ENCODE measurements at places on chromosomes 12 and 14.

DNA sequence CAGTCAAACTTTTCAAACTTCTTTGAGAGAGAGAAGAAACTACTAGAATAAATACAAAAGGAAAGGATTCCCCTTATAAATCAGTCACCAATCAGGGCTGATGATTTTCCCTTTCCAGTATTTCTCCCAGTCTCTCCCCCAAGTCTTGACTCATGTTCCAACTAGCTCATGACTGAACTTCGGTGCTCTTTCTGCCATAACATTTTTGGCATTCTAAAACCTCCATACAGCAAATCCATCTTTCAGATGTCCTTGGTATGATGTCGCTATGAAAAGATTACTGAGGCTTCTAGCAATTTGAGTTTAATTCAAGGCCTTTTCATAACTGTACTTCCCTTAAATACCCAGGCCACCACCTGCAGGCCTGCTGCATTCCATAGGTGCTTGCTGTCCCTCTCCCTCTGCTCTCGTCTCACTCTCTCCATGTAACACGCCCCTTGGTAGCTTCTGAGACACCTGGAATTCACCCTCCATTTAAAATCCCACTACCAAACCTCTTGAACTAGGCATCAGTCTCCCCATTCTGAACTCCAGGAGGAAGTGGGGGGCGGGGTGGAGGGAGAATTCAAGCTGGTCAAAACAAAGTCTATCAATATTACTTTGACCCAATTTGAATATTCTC, 2.4 kb downstream of the PRKD1 start:
- no peak for DNase-seq

DNA sequence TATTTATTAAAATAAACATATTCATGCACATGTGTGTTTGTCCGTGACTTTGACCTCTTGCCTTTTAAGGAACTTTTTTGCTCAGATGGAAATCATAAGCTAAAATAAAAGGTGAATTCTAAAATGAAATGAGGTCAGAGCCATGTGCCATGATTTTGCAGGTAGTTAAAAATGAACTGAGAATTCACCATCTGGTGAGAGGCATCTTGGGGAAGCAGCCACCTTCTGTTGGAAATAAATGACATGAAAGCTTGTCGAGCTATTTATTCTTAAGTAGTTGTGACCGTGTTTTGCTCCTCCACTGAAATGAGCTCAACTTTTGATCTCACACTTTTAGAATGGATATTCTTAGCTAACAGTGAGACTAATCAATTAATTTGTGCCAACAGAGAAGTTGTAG, 56.8 kb upstream of the CNOT2 start:
- no peak for DNase-seq

GRCh38 chr14:49959822-49960408, 67.0 kb downstream of the ARF6 start:
- no peak for DNase-seq

GRCh38 chr12:103640831-103641230, 53.8 kb downstream of the STAB2 start:
- DNase-seq: no peak

DNA sequence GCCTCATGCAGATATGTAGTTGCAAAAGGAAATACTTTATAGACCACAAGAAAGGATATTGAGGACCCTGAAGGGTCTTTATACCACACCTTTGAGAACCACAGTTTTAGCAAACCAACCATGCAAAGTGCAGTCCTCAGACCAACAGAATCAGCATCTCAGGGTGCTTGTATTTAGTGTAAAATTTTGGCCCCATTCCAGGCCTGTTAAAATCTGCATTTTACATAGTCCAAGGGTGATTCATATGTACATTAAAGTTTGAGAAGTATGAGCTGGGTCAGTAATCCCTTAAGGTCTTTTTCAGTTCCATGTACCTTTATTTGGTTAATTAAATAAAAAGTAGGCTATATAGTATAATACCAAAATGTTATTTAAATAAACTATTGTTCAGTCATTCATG, 91.2 kb downstream of the WNK1 start:
- no peak for DNase-seq

DNA sequence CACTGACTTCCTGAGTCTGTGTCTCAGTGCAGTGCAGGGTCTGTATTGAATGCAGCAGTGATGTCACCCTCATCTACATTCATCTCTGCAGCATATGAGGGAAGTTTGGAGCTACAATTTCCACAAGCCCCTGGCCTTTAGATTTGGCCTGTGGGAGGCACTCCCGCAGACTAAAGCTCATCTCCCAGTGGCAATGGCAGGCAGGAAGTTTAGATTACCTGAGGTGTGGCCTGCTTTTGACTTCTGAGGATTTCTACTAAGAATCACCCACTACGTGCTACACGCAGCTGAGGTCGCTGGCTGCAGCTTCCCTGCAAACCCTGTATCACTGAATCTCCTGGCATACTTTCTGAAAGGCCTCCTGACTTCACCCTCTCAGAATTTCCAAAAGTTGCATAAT, 202.2 kb upstream of the PRKD1 start:
- DNase-seq: no peak

DNA sequence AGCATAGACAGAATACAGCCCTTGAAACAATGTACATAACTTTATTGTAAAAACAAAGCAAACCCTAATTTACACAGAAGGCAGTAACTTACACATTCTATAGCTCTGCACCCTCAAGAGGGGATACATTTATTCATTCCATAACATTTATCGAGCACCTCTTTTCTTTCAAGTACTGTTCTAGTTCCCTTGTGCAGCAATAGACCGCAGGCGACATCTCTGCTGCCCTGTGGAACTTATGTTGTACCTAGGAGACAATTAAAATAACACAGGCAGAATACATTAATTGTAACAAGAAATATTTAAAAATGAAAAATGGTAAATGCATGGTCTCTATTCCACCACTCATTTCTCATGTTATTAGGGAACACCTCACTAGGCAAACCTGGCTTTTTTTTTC, 1.4 kb upstream of the ARHGDIB start:
- DNase-seq: no peak

DNA sequence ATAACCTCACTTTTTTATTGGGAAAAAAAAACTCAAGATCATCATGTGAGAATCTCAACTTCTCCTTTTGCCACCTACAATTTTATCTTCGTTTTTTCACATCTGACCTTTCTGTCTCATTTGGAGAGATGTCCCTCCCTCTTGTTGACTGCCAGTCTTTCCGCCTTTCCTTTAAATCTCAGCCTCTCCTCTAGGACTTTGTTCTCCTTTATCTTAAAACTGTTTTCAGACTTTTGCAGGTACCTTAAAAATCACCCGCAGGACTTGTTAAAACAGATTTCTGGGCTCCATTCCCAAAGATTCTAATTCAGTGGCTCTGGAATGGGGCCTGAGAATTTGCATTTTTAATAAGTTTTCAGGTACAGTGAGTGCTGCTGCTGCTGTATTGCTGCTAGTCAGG, 223.2 kb downstream of the NTF3 start:
- DNase-seq: no peak

DNA sequence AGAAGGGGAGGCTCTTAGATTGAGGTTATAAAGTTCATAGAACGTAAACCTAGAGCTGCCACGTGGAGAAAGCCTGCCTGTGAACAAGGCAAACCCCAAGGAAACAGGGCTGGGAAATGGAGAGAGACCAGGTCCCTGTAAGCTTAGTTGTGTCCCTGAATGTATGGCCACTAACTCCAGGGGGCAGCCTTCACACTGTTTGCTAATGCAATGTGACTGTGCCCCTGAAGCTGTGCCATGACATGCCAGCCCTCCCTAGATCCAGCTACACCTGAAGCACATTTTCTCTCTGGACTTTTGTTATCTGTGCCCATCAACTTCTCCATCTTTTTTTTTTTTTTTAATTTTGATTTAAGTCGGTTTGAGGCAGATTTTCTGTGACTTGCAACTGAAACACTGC, 60.6 kb upstream of the TMCC3 start:
- DNase-seq: peak; percentile 5

DNA sequence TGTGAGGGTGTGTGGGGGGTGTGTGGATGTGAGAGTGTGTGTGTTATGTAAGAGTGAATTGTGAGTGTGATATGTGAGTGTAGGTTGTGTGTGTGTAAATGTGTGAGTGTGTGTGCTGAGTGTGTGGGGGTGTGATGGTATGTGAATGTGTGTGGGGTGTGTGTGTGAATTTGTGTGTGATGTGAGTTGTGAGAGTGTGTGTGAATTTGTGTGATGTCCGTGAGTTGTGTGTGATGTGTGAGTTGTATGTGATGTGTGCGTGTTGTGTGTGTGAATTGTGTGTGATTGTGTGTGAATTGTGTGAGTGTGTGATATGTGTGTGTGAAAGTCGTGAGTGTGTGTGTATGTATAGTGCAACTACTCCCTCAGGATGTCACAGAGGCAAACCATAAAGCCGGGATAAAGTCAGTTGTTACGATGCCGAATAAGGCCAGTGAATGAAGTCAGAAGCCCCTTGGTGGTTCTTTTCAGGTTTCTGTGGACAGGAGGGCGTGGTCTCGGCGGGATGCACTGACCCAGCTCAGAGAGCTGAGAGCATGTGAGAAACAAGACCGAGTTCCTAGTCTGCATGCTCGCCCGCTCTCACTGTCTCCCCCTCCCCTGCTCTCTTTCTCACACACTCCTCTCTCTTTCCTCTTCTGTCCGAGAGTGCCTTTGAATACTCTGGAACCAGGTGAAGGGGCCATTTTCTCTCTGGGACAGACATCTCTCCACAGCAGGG, 71.8 kb upstream of the MAX start:
- no peak for DNase-seq

DNA sequence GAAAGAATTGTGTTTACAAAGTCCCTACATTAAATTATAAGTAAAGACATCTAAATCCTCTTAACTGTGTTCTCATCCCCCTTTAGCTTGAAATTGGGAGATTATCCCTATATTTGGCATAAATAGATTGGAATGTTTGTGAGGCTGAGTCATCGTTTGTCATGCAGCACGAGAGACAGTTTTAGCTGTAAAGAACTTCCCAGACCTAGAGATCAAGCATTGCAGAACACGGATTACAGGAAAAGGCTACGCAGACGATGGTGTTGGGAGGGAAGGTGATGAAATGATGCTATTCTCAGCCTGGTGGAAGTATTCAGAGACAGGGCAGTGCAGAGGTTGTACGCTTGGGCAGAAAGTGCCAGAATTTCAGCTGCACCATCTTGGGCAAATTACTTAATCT, 93.8 kb downstream of the PTPRB start:
- DNase-seq: no peak

GRCh38 chr12:93134893-93135285, 205.8 kb upstream of the EEA1 start:
- no peak for DNase-seq

- DNase-seq: no peak
Observed at GRCh38 chr12:130970165-130970907, 16.6 kb downstream of the ADGRD1 start.

- no peak for DNase-seq
Observed at GRCh38 chr14:98855926-98856715, 415.9 kb downstream of the BCL11B start.

GRCh38 chr14:106686533-106686932, 1160.2 kb downstream of the TMEM121 start:
- DNase-seq: no peak

DNA sequence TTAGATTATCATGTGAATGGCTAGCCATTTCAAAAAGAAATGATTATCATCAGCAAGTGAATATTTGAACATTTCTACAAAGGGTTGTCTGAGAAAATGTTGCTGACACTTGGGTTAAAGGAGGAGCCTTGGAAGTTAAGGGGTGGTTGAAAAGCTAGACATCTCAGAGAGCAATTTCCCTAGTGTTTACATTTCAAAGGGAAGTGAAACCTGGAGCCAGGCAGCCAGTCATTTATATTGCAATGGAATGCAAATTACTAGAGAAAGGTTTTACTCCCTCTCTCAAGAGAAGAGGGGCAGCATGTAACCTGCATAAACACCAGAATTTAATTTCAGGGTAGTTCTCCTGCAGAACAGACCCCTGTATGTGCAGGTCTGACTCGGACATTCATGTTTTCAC, 279.0 kb downstream of the SLC16A7 start:
- no peak for DNase-seq

GRCh38 chr12:126668961-126669360, 1598.0 kb upstream of the TMEM132C start:
- DNase-seq: no peak

GRCh38 chr12:11561411-11561810, 88.1 kb upstream of the ETV6 start:
- no peak for DNase-seq

DNA sequence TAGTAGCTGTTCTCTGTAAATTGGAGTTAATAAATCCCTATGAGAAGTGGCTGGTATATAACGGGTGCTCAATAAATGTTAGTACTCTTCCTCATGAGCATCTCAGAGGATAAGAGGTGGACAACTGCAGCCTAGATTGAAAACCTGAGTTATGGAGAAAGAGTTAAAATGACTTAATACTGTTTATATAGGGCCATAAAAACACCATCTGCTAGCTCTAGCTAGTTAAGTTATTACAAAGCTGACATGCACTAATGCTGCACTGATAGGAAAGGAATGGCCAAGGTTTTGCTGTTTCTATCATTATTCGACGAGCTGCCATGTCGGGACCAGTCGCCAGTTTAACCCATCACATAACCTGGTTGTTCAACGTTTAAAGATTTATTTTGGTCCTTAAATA, 72.0 kb upstream of the SEL1L start:
- DNase-seq: no peak

DNA sequence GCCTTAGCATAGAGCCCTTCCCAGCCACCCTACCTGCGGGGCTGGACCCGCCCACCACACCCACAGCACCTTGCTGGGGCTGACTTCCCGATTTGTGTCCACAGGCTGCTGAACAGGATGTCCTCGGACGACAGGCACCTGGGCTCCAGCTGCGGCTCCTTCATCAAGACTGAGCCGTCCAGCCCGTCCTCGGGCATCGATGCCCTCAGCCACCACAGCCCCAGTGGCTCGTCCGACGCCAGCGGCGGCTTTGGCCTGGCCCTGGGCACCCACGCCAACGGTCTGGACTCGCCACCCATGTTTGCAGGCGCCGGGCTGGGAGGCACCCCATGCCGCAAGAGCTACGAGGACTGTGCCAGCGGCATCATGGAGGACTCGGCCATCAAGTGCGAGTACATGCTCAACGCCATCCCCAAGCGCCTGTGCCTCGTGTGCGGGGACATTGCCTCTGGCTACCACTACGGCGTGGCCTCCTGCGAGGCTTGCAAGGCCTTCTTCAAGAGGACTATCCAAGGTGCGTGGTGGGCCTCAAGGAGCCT, 63.4 kb downstream of the ESRRB start:
- no peak for DNase-seq

DNA sequence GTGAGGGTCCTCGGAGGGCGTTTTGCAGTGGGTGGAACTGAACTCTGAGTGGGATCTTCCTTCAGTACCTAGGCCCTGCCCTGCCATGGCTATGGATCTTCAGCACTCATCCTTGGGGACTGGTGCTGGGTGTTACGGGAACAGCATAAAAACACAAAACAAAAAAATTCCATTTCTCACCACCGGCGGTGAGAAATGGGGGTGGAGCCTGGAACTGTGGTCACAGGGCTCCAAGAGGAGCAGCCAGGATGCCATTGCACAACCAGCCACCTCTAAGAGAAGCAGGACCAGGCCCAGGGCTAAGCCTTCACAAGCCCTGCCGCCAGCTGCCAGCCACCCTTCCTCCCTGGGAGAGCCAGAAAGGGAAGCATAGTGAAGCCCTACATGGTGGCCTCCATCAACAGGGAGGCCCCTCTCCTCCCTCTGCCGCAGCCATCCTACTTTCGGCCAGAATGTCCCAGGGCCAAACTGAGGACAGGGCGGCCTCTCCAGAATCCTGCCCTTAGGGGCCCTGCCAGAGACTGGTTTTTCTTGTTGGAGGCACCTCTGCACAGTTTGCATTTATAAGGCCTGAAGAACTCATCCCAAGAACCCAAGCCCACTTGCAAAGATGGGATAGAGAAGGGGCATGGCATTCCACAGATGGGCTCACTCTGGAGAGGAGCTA, 76.5 kb downstream of the VCPKMT start:
- no peak for DNase-seq

- DNase-seq: peak; percentile 38
Observed at GRCh38 chr12:128783129-128783574, 40.6 kb downstream of the SLC15A4 start.

All from effector memory CD8-positive, alpha-beta T cell (primary cell).